ENCODE measurements at places on chromosomes 7 and 10.

DNA sequence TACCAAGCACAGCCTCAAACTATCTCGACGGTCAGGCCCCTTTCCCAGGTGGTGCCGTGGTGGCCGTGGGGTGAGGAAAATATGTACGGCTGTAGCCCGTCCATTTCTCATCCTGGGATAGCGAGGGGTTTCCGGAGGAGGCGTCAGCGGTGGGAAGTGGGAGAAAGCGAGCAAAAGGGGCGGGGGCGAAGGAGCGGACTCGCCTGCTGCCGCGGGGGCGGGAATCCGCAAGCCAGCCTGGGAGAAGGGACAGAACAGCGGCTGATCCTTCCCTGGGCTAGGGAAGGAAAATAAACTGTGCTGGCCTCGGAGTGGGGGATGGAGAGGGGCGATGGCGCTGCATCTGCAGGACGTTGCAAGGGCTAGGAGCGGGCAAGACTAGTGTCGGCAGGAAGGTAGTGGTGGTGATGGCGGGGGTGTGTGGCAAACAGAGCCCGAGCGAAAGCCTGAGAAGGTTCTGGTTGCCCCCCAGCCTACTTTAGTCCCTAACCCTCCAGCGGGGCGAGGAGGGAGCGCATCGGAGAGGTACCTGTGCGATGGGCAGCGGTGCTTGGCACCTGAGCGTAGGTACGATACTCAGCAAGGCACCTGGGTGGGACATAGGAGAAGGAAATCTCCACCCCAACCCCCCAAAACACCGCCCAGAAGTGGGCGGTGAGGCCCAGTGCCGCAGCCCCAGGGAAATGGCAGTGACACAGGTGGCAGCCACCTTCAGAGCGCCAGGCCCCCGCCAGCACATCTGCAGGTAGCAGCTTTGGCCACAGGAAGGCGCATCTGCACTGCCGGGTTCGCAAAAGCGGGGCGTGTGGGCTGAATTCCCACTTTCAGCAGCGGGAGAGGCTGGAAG, 49.9 kb upstream of the STEAP1B start:
- DNase-seq, result no peak

DNA sequence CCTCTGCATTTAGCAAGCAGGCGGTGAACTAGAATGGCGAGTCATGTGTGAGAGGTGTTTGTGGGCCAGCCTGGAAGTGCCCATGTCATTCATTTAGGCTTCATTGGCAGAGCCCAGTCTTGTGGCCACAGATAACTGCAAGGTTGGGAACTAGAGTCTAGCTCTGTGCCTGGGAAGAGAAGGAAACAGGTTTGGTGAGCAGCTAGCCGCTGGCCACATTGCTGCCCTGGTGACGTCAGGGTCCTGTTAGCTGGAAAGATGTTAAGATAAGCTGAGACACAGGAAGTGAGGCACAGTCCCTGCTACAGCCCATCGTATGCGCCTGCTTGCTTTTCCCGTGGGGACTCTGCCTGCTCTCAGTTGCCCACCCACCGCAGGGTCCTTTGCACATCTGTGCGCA, 185.5 kb downstream of the CAMK1D start:
- no peak for DNase-seq

GRCh38 chr7:55438085-55438756, 73.1 kb downstream of the LANCL2 start:
- no peak for DNase-seq

- no peak for DNase-seq
Measured at GRCh38 chr10:69061305-69062161, 26.4 kb upstream of the SRGN start.

GRCh38 chr7:128934361-128935341, 3.1 kb upstream of the IRF5 start:
- DNase-seq, result no peak

- DNase-seq, result no peak
Measured at GRCh38 chr7:23691320-23691719, 11.3 kb downstream of the FAM221A start.

DNA sequence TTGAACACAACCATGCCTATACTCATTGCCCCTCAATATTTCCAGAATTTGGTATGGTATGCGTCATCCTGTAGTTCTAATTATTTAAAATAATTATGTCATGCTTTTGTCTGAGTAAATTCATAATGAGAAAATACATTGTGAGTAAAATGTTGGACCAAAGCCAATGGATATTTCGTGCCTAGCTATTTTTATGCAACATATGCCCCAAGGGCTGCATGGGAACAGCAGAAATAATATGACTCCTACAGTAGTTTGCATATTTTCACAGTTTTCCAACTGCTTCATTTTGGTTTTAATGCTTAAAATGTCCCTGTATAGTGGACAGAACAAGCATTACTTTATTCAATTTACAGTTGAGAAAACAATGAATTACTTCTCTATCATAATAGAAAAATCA, 1115.6 kb upstream of the GHITM start:
- no peak for DNase-seq

- no peak for DNase-seq
Measured at GRCh38 chr7:116862951-116863670, 724 bp downstream of the CAPZA2 start.

DNA sequence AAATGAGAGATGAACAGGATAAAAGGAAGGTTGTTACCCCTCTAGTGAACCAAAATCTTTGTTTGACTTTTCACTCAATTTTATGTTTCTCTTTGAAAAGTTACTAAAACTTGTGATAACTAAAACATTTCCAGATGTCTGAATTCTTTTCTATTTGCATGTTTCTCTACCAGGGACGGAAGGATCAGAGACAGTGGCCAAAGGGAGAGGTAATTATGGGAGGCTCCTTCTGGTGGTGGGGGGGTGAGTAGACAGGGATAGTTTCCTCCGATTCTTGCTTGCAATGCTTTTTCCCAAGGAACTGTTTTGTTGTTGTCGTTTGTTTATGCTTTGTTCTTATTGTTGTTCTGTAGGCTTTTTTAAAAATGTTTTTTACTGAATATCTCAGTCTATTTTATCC, 374.8 kb downstream of the INHBA start:
- DNase-seq, result no peak

DNA sequence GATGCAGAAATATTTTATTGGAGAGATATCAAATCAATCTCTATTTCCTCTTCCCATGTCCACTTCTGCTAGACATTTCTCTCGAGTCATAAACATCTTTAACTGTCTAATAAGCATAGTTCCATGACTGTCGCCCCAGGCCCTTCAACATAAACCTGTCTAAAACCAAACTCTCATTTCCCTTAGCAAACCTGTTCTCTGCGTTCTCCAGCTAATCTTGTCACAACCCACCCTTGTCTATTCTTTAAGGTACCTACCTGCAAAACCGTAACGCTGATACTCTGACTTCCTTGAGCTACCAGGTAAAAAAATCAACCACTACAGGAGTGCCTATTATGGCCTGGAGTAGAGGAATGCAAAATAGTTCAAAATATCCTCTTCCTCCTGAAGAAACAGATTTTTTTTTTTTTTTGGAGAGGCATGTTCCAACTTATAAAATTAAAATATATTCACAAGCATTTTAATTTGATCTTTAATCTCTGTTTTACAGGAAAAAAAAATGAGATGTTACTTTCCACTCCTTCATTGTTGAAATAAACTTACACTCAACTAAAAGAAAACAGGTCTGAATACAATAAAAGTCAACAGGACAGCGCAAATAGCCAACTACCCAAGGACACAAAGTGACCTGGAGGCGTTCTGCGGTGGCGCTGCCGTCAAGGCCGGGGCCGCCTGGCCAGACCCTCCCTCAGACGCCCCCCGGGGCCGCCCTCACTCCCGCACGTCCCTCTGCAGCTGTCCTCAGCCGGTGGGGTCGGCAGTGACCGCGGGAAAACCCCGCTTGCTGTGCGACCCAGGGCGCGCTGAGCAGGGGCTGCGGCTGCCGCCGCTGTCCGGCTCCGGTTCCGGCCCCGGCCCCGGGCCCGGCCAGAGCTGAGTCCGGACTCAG, 765 bp downstream of the SLC25A40 start:
- DNase-seq, result no peak

- no peak for DNase-seq
Measured at GRCh38 chr7:82789883-82790609, 346.5 kb upstream of the CACNA2D1 start.

DNA sequence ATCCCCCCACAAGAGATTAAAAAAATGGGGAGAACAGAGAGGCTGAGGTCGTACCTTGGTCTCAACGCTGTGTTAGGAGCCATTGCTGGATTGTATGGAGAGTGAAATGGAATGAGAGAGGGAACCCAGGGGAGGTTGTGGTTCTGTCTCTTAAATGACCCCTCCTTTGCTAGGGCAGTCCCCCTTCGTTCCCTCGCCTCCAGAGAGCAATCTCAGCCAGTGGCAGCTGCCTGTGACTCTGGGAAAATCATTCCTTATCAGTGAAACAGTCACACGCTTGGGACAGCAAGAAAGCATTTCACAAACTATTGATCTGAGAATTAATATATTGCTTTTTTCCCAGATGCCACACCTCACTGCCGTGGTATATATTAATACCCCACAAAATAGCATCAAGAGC, 12.0 kb upstream of the CARD11 start:
- no peak for DNase-seq

- no peak for DNase-seq
Measured at GRCh38 chr7:98474558-98474957, 73.7 kb upstream of the BAIAP2L1 start.

DNA sequence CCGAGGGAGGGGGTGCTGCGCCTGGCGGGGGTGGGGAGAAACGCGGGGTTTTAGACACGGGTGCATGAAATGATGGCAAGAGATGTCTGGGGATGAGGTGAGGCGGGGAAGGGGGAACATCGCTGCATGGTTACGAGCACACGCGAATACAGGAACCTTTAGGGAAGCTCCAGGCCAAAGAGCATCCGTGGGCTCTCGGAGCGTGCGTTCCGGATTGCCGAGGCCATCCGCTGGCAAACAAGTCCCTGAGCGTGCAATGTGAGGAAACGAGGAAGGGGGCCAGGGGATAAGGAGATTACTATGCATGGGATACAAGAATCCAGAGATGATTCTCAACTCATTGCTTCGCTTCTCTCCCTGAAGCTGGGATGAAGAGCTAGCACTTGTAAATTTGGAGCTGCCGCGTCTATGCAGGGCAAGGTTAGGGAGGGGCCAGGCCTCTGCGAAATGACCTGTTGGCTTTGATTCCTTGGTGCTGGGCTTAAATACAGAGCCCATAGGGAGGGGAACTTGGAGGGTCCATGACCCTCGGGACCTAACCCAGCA, 520 bp upstream of the WNT2 start:
- DNase-seq, result no peak

DNA sequence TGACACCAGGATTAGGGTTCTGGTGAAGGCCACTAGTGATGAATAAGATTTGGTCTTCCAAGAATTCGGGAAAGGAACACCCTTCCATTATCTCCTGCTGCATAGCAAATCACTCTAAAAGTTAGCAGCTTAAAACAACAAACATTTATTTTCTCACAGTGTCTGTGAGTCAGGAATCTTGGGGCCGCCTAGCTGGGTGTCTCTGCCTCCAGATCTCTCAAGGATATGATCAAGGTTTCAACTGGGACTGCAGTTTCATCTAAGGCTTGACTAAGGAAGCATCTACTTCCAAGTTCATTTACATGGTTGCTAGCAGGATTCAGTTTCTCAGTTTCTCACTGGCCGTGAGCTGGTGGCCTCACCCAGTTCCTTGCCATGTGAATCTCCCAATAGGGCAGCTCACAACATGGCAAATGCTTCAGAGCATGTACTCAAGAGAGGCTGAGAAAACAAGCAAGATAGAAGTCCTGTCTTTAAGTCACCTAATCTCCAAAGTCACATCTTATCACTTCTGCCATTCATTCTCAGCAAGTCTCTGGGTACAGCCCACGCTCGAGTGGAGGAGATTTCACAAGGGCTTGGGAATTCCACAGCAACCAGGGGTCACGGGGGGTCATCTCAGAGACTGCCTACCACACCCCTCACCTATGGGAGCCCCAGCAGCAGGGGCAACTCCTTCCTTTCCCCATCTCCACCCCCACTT, 26.8 kb downstream of the TLX1 start:
- no peak for DNase-seq

DNA sequence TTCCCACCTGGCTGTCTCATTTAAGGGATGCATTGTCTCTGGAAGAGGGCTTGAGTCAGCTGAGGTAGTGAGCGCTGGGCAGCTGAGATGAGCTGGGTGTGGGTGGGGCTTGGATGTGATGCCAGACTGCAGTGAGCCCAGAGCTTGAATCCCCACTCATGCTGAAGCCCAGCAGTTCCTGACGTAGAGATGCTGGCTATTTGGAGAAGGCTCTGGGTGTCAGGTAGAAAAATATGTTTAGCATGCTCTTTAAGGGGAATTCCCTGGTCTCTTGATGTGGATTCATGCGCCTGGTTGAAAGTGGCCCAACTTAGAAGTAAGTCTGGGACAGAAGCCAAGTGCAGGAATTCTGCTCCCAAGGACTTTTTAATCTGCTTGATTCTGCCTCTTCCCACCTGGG, 241.5 kb upstream of the IGFBP3 start:
- DNase-seq, result no peak

DNA sequence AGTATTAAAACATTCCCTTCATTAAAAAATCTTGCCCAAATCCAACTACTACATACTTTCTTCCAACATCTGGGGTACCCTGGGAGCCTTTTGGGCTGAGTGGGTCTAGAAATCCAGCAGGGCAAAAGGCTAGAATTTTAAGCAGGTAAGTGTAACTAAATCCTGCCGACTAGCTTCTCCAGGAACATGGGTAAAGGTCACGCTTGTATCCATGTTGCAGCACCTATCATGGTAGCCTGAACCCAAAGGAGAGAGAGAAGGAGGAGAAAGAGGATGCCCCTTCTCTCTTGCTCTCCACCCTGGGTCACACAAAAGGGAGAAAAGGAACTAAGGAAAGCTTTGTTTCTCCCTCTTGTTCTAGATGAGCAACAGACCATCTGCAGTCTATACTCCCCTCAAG, 53.3 kb downstream of the ZNF680 start:
- no peak for DNase-seq

DNA sequence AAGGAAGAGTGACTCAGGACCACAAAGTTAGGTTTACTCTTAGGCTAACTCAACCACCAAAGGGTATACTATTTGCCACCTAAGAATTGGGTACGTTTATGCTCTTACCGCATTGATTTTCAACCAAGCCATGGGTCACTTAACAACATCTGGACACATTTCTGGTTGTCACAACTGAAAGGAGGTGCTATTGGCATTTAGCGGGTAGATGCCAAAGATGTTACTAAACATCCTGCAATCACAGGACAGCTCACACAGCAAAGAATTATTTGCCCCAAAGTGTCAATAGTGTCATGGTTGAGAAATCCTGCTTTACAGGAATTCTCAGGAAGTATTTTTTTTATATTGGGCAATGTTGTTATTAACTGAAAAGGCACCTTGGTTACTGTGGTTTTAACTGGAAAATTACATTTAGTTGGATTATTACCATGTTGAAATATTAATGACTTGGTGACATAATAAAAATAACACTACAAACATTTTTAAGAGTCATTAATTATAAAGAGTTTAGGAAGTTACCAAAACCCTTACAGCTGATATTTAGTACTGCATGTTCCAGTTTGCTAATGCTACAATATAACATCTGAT, 185.0 kb upstream of the TMEM196 start:
- DNase-seq, result no peak

Measured in activated T-cell treated with anti-CD3 and anti-CD28 coated beads for 4 hours (primary cell).